HFFc6 (cell line): ENCODE measurements at places on chromosomes 13 and 19.

- peak; percentile 61 for DNase-seq
Measured at GRCh38 chr13:75566658-75567057, 17.1 kb downstream of the UCHL3 start.

DNA sequence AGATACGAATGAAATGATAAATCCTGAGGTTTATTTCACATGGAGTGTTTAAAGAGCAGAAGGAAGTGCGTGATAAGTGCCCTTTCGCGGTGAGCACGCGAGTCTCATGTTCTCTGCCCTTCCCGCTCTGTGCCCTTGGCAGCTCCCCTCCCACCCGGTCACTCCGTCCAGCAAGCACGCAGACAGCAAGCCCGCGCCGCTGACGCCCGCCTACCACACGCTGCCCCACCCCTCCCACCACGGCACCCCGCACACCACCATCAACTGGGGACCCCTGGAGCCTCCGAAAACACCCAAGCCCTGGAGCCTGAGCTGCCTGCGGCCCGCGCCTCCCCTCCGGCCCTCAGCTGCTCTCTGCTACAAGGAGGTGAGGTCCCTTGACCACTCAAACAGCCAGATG, 37.4 kb upstream of the TEX29 start:
- DNase-seq, result no peak

DNA sequence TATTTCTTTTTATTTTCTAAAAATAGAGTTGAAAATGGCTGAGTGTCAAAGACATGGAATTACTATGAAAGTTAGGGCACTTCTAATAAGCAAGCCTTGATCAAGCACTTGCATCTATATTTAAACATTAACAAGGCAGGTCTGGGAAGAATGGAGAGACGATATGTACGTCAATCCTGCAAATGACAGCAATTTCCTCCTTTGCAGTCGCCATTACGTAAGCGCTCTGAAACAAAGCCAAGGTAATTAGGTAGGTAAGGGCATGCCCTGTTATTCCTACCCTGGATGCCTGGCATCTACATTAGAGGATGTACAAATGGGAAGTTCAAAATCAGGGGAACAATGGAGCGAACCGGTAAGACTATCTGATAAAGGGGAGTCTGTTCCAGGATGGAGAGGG, 664.0 kb upstream of the ARGLU1 start:
- no peak for DNase-seq

GRCh38 chr13:51453959-51454703, 1.3 kb upstream of the INTS6 start:
- no peak for DNase-seq

DNA sequence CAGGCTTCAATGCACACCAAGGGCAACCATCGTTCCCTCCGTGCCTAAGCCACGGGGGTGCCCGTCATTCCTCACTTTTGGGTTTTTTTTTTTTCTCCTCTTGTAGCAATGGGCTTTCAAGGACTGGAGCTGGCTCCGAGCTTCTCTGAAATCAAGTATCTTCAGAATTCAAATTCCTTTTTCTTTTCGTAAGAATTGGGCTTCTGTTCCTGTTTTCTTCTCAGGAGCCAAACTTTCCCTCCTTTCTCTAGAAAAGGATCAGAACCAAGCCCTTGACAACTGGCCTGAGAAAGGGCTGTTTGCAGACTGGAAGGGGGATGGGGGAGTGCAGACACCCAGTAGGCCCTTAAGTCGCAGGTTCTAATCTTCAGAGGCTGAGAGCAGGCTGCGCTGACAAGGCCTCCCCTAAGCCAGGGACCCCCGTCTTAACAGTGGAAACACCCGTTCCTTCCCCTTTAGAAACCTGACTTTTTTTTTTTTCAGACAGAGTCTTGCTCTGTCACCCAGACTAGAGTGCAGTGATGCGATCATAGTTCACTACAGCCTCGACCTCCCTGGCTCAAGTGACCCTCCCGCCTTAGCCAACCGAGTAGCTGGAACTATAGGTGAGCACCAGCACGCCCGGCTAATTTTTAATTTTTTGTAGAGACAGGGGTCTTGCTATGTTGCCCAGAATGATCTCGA, 51.6 kb downstream of the RFX2 start:
- DNase-seq, result no peak

DNA sequence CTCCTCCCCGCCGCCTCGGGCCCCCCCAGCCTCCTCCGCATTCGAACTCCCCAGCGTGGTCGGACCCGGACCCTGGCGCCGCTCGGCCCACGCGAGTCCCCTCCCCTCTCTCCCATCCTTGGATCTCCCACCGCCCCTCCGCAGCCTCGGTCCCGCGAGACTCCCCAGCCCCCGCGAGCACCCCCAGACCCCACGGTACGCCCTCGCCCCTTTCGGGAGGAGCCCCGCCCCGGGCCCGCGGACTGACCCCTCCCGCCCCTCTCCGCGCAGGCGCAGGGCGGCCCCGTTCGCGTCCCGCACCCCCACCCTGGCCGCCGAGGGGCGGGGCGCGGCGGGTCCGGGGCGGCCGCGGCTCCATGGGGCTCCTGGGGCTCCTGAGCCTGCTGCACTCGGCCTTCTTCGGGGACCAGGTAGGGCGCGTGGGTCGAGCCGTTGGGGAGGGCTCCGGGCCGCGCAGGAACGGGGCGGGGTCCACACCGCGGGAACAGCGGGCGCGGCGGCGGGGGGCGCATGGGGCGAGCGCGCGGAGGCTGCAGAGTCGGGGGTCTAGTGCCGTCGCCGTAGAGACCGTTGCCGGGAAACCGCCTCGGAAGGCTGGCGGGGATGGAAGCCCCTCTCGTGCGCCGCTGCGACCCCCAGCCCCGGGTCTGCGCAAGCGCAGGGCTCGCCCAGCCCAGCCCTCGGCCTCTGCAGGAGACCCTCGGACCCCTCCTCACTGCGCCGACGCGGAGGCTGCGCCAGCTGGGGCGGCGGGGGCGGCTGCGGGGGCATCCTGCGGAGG, 3.8 kb upstream of the APC2 start:
- DNase-seq, result no peak

GRCh38 chr19:34282611-34283519, 28.5 kb downstream of the GARRE1 start:
- no peak for DNase-seq

GRCh38 chr13:99376924-99377323, 69.7 kb upstream of the GPR183 start:
- DNase-seq, result no peak

- no peak for DNase-seq
Measured at GRCh38 chr13:46565808-46566750, 13.1 kb downstream of the LRCH1 start.

- DNase-seq, result peak; percentile 35
Measured at GRCh38 chr19:35006342-35006998, 6.3 kb downstream of the GRAMD1A start.

DNA sequence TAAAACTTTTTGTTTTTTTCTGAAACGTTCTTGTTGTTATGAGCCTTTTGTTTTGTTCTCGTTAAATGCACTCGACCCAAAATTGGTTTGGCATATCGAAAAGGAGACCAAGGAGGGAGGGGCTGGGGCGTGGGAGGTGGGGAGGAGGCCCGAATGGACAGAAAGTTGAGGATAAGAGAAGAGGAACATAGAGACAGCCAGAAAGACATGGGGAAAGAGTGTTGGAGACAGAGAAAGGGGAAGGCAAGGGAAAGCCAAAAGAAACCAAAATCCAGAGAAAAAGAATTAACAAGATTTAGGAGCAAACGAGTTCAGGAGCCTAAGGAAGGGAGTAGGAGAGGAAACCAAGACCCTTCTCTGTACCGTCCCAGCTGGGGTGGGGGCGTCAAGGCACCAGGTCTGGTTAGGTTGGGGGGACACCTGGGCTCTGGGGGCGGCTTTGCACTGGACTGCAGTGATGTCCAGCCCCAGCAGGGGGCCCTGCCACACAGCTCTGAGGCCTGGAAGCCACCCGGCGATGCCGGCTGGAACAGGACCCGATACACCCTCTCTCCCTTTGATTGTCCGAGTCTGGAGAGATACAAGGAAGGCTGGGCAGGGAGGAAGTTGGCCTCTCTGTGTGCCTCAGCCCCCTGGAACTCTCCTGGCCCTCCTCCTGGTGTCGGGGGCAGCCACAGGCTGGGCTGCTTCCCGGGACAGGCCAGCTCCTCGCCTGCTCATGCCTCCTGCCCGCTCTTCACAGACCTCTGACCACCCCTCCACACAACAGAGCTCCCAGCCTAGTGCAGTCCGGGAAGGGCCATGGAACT, 11.6 kb upstream of the ASF1B start:
- peak; percentile 32 for DNase-seq

DNA sequence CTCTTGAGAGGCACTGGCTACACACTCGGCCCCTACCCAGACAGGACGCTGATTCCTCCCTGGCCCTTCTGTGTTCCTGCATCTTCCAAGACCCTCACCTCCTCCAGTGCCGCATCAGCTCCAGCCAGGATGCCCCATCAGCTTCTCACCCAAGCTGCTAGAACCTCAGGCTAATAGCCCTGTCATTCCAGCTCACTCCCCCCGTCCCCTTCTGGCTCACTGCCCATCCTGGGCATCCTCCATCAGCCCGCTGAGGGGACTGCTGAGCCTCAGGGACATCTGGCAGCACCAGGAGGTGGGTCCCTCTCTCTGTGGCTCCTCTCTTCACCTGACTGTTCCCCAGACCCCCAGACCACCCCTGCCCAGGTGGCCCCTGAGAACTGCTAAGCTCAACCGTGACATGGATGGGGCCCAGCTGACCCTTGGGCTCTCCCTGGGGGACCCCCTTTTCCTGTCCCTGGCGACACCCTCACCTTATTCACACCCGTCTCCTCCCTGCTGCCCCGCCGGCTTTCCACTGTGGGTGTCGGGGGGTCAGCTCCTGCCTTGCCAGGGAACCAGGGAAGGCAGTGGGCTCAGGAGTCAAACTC, 4.8 kb downstream of the FFAR3 start:
- no peak for DNase-seq

GRCh38 chr13:40406405-40407120, 259.9 kb downstream of the FOXO1 start:
- DNase-seq, result peak; percentile 86

GRCh38 chr19:13992025-13992424, 14.1 kb downstream of the RFX1 start:
- no peak for DNase-seq

DNA sequence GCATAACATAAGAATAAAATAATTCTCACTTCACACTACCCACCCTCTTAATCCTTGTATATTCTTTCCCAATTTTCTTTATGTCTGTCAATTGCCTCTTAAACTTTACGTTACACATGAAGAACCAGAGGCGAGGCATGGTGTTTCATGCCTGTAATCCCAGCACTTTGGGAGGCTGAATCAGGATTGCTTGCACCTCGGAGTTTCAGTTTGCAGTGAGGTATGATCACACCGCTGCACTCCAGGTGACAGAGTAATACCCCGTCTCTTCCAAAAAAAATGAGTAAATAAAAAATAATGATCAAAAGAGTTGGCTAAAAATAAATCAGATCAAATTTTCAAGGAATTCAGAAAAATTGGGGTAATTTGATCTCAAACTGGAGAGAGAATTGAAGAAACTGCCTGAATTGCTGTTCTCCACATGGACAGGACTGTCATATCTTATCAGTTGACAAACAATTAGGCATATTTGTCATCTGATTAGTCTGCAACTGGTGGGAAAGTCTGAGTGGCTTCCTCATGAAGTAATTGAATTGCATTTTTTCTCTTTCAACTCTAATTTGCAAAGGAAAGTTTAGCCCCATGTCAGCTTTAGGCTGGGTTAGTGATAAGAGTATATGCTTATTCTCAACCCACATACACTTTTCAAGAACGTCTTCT, 302.9 kb downstream of the ITGBL1 start:
- no peak for DNase-seq

DNA sequence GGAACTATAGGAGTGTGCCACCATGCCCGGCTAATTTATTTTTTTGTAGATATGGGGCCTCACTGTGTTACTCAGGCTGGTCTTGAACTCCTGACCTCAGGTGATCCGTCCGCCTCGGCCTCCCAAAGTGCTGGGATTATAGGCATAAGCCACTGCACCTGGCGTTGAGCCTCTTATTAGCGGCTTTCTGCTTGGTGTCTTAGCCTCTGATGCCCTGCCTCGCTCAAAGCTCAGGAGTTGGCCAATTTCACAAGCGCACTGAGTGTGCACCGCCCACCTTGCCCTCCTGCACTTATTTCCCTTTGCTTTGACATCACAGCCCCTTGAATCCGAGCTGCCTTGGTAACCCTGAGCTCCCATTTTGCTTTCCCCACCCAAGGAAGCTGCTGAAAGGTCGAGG, 10.1 kb downstream of the YIPF2 start:
- no peak for DNase-seq

GRCh38 chr13:49580980-49581680, 4.2 kb downstream of the RCBTB1 start:
- no peak for DNase-seq

- peak; percentile 92 for DNase-seq
Measured at GRCh38 chr13:52454820-52455676, at the start of gene CKAP2. Gene CKAP2 (plus strand): TSS chr13:52455478. CDS start chr13:52455557, 79 bp downstream.

- no peak for DNase-seq
Measured at GRCh38 chr13:106331116-106331515, 204.3 kb downstream of the EFNB2 start.

DNA sequence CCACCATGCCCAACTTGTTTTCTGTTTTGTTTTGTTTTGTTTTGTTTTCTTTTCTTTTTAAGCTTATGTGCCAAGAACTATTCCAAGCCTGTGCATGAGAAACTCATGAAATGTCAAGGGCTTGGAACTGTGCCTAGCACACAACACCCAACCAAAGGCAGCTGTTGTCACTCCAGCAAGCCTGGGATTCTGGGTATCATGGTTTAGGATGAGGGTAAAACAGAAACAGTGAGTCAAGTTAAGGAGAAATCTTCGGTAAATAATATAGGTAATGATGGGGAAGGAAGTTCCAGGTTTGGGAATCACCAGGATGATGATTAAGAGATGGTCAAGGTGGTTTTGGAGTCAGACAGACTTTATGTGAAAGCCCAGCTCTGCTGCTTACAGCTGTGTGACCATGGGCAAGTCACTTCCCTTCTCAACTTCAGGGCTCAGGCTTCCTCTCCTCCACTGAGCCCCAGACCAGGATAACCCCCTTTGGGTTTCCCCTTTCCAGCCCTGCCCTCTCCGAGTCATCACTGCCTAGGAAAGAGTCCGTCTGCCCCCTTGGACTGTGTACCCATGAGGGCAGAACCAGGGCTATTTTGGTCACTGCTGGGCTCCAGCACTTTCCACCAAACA, 5.0 kb downstream of the PVR start:
- peak; percentile 19 for DNase-seq
